ENCODE measurements at places on chromosomes 3 and 15. TPM values are rescaled to one million over a fixed set of nuclear protein-coding genes. Genes with fewer than 3 reads are reported as not detected.

GRCh38 chr3:110562621-110563020, 509.0 kb upstream of the NECTIN3 start:
- no peaks in the 10 kb centered on the region for H3K4me1 ChIP-seq
- no peaks in the 10 kb centered on the region for H3K27me3 ChIP-seq
- no peaks in the 10 kb centered on the region for H3K36me3 ChIP-seq
- H3K27ac ChIP-seq = no peak overlapping the region

DNA sequence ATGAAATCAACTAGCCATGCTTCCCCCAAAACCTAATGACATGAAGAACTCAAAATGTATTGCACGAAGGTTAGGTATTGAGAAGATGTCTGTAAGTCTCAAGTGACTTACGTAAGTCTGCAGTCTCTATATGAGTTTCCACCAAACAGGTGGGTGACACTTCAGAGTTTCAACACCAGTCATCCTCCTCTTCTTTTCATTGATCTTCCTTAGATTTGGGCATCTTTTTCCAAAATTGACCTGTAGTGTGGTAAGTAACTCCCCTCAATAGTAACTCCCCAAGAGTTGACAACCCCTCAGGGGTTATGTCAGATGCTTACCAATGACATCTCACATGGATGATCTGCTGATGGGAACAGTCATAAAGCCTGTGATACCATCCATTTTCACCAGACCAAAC, 46.1 kb downstream of the GPR176 start:
- DNase-seq = no peak
- H3K4me3 ChIP-seq = no peak overlapping the region
- no peaks in the 10 kb centered on the region for H3K27me3 ChIP-seq
- no peak overlapping the region for H3K27ac ChIP-seq
- no peaks in the 10 kb centered on the region for H3K4me1 ChIP-seq
- no peaks in the 10 kb centered on the region for H3K36me3 ChIP-seq

DNA sequence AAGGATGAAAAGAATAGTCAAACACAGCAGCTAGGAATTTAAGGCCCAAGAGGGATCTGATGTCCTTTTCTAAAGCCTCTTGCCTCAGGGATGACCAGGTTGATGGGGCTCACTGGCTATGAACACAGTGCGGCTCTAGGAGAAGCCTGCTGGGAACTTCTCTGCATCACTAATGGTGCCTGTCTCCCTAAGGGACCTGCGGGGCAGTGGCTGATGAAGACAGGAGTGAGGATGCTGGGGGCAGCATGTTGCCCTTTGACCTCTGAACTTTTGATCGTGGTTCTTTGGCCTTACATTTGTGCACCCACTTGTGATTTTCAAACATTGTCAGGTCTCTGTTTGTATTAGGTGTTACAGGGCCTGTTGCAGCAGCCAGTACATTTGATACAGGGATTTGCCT, 64.9 kb upstream of the KLHL25 start:
- no peak for DNase-seq
- H3K27ac ChIP-seq = no peak overlapping the region
- no peaks in the 10 kb centered on the region for H3K4me1 ChIP-seq
- no peak overlapping the region for H3K4me3 ChIP-seq
- H3K27me3 ChIP-seq = peaks cover 16% of the 10 kb centered on the region
- H3K36me3 ChIP-seq = no peaks in the 10 kb centered on the region

- DNase-seq = no peak
- no peaks in the 10 kb centered on the region for H3K27me3 ChIP-seq
- H3K36me3 ChIP-seq = no peaks in the 10 kb centered on the region
- H3K4me1 ChIP-seq = no peaks in the 10 kb centered on the region
- no peak overlapping the region for H3K4me3 ChIP-seq
Observed at GRCh38 chr15:100245487-100245820, 96.3 kb downstream of the ADAMTS17 start.

DNA sequence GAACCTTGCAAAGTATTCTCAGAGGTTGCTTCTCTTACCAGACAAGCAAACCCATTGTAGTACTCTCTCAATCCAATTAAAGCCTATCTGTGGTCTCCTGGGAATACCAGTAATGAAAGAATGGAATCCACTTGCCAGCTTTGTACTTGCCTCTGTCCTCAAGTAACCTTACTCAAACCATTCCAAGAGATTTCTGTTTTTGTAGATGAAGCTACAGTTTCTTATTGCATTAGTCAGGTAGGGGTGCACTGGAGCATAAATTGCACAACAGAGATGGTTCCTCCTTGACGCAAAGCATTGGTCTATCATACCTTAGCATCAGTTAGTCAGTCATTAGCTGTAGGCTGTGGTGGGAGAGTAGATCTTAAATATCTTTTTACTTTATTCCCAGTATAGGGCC, 52.9 kb downstream of the BTLA start:
- H3K27me3 ChIP-seq = no peaks in the 10 kb centered on the region
- no peaks in the 10 kb centered on the region for H3K4me1 ChIP-seq
- no peaks in the 10 kb centered on the region for H3K36me3 ChIP-seq
- no peak overlapping the region for H3K4me3 ChIP-seq
- no peak for DNase-seq

GRCh38 chr3:15096046-15096445, 2.9 kb downstream of the RBSN start:
- H3K36me3 ChIP-seq = peaks cover 25% of the 10 kb centered on the region
- no peaks in the 10 kb centered on the region for H3K27me3 ChIP-seq
- no peak overlapping the region for H3K4me3 ChIP-seq
- H3K4me1 ChIP-seq = no peaks in the 10 kb centered on the region
- no peak for DNase-seq

DNA sequence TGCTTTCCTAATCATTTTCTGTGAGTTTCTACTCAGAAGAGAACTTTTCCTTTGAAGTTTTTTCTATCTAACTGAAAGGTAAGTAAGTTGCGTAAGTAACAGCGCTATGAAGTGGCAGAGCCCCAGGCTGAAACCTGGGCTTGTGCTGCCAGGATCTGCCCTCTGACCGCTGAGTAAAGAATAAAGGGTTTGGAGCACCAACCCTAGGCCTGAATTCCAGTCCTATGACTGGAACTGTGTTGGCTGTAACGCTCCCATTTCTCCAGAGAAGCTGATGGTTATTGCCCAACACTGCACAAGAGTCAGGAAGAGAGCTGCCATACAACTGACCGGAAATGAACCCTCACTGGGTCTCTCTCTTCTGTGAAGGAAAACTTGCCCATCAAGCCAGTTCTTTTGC, 87.0 kb downstream of the FOXB1 start:
- peak; percentile 91 for DNase-seq
- H3K36me3 ChIP-seq = no peaks in the 10 kb centered on the region
- H3K27ac ChIP-seq = no peak overlapping the region
- H3K27me3 ChIP-seq = no peaks in the 10 kb centered on the region
- no peaks in the 10 kb centered on the region for H3K4me1 ChIP-seq

GRCh38 chr3:18223571-18223970, 201.6 kb downstream of the SATB1 start:
- H3K4me1 ChIP-seq = peaks cover 6% of the 10 kb centered on the region
- H3K27ac ChIP-seq = no peak overlapping the region
- no peak overlapping the region for H3K4me3 ChIP-seq
- H3K27me3 ChIP-seq = no peaks in the 10 kb centered on the region

DNA sequence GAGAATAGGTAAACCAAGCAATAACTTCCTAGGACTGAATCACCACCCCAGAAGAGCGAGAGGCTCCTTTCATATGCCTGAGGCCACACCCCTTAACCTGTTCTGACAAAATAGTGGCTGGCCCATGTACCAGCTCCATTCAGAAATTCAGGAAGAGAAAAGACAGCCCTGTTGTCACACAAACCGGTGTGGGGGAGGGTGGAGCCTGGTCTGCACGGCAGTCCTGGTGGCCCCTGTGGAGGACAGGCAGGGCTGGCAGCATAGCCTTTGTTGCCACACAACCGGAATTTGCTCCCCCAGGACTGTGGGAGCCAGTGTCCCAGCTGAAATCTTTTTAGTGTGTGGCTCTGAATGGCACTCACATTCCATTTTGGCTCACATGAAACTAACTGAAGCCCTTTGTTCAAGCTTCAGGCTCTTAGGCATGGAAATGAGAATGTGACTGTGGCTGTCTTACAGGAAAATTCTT, 23.8 kb downstream of the RLBP1 start:
- peaks cover 23% of the 10 kb centered on the region for H3K4me1 ChIP-seq
- no peak for DNase-seq
- H3K4me3 ChIP-seq = no peak overlapping the region
- H3K36me3 ChIP-seq = peaks cover 10% of the 10 kb centered on the region
- no peaks in the 10 kb centered on the region for H3K27me3 ChIP-seq

GRCh38 chr3:34212656-34213055, 414.2 kb downstream of the PDCD6IP start:
- H3K36me3 ChIP-seq = no peaks in the 10 kb centered on the region
- no peak overlapping the region for H3K4me3 ChIP-seq
- H3K4me1 ChIP-seq = peaks cover 5% of the 10 kb centered on the region
- no peaks in the 10 kb centered on the region for H3K27me3 ChIP-seq
- peak; percentile 36 for DNase-seq

- DNase-seq = no peak
- no peak overlapping the region for H3K4me3 ChIP-seq
- no peaks in the 10 kb centered on the region for H3K27me3 ChIP-seq
- H3K36me3 ChIP-seq = no peaks in the 10 kb centered on the region
- no peaks in the 10 kb centered on the region for H3K4me1 ChIP-seq
- no peak overlapping the region for H3K27ac ChIP-seq
Observed at GRCh38 chr3:52931328-52931727, 34.0 kb upstream of the STIMATE start.

DNA sequence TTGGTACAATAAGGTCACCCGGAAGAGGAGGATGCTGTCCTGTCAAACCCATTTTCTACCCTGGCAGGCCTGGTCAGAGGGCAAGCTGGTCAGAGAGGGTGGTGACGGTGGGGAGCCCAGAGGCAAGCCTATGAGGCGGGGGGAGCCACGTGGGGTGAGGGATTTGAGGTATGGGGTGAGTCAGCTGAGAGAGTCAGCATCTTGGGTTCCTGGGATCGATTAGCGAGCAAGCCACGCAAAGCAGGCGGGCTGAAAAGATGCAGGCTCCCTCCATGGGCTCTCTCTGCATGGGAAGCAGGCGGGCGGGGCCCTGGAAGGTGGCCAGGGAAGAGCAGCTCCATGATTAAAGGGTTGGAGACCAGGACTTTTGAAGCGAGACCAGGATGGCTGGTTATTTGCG, 48.1 kb downstream of the MAGEF1 start:
- H3K27ac ChIP-seq = no peak overlapping the region
- H3K27me3 ChIP-seq = no peaks in the 10 kb centered on the region
- no peak overlapping the region for H3K4me3 ChIP-seq
- peaks cover 32% of the 10 kb centered on the region for H3K4me1 ChIP-seq

- no peaks in the 10 kb centered on the region for H3K36me3 ChIP-seq
- no peak overlapping the region for H3K4me3 ChIP-seq
- no peaks in the 10 kb centered on the region for H3K27me3 ChIP-seq
- no peaks in the 10 kb centered on the region for H3K4me1 ChIP-seq
- no peak for DNase-seq
Observed at GRCh38 chr15:24734396-24734795, 58.8 kb downstream of the NPAP1 start.

DNA sequence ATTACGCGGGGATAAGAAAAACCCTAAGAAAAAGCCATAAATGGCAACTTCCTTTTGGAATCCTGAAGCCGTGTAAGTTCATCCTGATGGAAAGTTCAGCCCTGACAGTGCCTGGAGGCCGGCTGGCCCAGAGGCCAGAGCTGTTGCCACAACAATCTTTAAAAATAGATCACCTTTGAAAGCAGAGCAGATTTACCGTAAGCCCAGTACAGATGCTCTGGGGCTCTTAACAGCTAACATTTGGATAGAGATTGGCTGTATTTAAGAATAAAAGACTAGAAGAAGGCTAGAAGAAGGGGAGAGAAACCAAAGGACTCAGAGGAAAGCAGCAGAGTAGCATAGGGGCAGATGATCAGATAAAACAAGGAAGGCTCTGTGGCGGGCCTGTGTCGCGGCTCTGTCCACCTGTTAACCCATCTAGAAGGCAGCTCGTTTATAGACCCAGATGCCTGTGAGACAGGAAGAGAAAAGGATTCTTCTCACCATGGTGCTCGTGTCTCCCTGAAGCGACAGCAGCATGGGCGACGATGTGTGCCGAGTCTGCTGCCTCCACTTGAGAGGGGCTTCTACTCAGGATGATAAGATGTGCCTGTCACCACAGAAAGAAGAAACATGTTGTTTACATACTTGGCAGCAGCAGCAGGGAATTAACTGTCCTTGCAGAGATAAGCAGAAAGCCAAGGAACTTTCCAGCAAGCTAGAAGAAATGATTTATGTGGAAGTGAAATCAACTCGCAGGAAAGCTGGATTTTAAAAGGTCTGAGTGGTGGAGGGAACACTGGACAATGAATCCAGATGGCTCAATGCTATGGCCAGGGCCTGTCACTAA, 69.9 kb downstream of the SYNM start:
- H3K4me1 ChIP-seq = peaks cover 26% of the 10 kb centered on the region
- DNase-seq = no peak
- H3K27me3 ChIP-seq = no peaks in the 10 kb centered on the region
- H3K27ac ChIP-seq = peak overlapping the region; percentile 92

- H3K36me3 ChIP-seq = no peaks in the 10 kb centered on the region
- no peak overlapping the region for H3K27ac ChIP-seq
- H3K27me3 ChIP-seq = no peaks in the 10 kb centered on the region
- no peak overlapping the region for H3K4me3 ChIP-seq
Observed at GRCh38 chr3:187456250-187456649, 88.1 kb downstream of the RTP4 start.

GRCh38 chr3:217948-218347, 21.4 kb downstream of the CHL1 start:
- no peaks in the 10 kb centered on the region for H3K36me3 ChIP-seq
- no peak overlapping the region for H3K27ac ChIP-seq
- DNase-seq = no peak
- no peaks in the 10 kb centered on the region for H3K4me1 ChIP-seq
- H3K27me3 ChIP-seq = no peaks in the 10 kb centered on the region
- no peak overlapping the region for H3K4me3 ChIP-seq

DNA sequence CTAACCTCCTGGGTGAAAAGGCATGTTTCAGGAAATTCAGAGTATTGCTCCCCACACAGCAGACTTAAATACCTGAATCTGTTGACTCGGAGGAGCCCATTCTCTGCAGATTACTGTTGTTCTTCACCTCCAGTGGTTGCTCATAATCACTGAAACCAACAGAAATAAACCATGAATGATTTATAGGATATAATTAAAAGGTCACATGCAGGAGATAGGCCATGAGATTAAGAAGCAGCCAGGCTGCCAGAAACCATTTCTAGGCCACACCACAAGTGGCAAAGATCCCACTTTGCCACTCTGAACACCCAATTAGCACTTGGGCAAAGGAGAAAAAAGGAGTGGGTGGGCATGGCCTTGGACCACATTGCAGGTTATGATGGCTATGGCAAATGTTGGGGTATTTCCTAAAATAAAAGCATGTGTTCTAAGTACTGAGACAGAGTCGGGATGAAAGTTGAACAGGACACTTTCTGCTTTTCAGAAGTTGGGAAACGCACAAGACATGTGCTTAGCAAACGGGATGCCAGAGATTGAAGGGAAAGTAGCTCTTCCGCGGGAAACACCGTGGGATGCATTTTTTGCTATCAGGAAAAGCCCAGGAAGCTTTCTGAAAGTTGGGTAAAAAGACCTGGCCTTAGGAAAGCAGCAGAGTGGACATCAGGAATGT, 1.5 kb downstream of the CDC25A start:
- peak overlapping the region; percentile 86 for H3K27ac ChIP-seq
- H3K4me3 ChIP-seq = peak overlapping the region; percentile 64
- peaks cover 7% of the 10 kb centered on the region for H3K4me1 ChIP-seq
- H3K36me3 ChIP-seq = peaks cover 11% of the 10 kb centered on the region
- H3K27me3 ChIP-seq = no peaks in the 10 kb centered on the region

GRCh38 chr15:41512940-41513505, 604 bp downstream of the LTK start:
- peaks cover 6% of the 10 kb centered on the region for H3K36me3 ChIP-seq
- H3K27ac ChIP-seq = no peak overlapping the region
- H3K4me1 ChIP-seq = peaks cover 6% of the 10 kb centered on the region

GRCh38 chr3:45488591-45488990, 100.2 kb downstream of the LARS2 start:
- H3K4me1 ChIP-seq = no peaks in the 10 kb centered on the region
- H3K4me3 ChIP-seq = no peak overlapping the region
- H3K36me3 ChIP-seq = peaks cover 8% of the 10 kb centered on the region

Gene CCDC50
- total RNA-seq = 82.3 TPM

Gene CCDC80
- total RNA-seq = 21.7 TPM

Gene GOLGA8J
- total RNA-seq = not detected

Gene CTDSPL2
- 46.6 TPM for total RNA-seq

Gene PIF1
- total RNA-seq = 70.9 TPM
